ENCODE measurements at places on chromosomes 5 and 9. TPM values are rescaled to one million over a fixed set of nuclear protein-coding genes. Genes with fewer than 3 reads are reported as not detected.
A peak's percentile ranks its signal among the peaks of the same experiment; 100 is the strongest.

GRCh38 chr5:177448244-177448950, 1.8 kb downstream of the PRR7 start:
- DNase-seq: no peak

DNA sequence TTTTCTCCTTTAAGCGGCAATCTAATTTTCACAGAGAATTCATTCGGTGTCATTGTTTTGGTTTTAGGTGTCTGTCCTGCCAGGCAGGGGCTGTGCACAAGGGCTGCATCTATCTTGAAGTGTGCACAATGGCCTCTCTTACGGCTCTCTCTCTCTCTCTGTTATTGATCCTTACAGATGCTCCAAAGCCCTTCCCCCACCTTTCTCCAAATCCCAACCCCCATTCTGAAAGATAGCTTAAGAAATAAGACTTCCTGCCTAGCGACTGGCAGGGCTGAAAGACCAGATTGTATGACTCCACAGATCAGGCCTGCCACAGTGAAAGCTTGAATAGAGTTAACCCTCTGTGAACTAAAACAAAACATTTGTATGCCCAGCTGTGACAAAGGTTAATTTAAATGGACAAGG, 86.5 kb upstream of the NR5A1 start:
- no peak for DNase-seq

PAEP gene
- total RNA-seq: not detected

DMGDH gene
- 3.1 TPM for total RNA-seq

PURA gene
- total RNA-seq: 34.5 TPM

DNA sequence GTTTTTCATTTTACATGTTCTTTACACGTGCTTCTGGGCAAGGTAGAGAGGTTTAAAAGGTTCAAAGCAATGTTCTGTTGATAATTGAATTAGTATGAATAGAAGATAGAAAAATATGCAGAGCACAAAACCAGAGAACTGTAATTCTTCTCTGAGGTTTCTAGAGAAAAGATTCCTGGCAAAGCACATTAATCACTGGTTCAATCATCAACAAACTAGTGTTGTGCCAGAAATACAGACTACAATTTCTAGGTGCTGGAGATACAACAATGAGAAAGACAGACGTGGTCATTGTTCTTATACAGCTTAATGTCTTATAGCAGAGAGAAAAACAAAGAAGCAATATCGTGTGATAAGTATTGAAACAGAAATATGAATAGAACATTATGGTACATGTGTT, 25.5 kb downstream of the MEGF9 start:
- DNase-seq: no peak

DNA sequence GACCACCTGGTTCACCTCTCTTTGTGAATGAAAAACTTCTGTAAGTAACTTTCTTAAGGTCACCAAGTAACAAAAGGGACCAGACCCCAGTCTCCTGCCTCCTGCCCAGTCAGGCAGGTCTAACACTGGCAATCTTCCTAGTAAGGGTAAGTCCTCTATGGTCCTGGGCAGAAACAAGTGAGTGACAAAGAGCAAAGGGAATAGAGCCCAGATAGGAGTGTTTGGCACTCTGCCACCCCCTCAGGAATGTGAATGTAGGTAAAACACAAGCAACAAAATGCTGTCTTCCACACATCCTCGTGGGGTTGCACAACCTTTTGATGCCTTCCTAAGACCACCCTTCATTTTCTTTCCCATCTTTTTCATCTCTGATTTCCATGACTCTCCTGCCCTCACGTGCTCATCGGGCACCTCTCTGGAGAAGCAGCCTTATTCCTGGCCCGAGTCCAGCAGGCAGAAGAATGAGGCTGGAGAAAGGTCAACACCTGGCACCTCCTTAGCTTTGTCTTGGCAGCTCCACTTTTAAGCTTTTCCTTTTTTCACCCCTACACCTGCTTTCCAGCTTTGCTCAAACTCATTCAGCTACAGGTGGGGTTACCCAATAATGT, 90.2 kb upstream of the LHFPL2 start:
- no peak for DNase-seq

DNA sequence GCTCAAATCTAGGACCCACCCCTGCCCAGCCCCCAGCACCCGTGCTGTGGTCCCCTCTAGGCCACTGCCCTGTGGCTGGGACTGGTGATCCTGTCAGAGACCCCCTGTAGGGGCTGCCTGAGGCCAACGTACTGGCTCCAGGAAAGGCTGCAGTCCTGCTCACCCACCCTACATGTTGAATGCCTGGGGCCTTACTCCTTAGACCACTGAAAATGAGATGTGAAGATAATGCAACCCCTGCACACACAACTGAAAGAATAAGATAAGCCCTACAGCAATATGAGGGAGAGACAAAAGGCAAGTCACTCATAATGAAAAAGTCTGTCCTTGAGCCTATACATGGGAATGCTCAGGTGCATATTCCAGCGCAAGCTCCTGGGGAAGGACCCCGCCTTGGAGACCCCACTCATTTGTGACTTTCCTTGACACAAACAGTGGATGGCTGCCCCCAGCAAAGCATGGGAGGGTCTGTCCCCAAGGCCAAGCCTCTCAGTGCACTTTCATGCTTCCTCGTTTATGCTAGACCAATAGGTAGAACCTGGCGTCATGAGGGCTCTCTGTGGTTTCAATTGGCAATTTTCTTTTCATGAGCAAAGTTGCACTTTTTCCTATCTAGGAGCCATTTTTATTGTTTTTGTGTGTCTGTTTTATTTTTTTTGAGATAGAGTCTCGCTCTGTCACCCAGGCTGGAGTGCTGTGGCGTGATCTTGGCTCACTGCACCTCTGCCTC, 12.5 kb upstream of the WNK2 start:
- no peak for DNase-seq

- DNase-seq: no peak
These were observed 687.1 kb downstream of the TLE1 start for GRCh38 chr9:81002242-81002641.

IFNE gene
- total RNA-seq: 1.3 TPM

- peak; percentile 29 for DNase-seq
These were observed 105.5 kb upstream of the PITX1 start for GRCh38 chr5:135139381-135140134.

DNA sequence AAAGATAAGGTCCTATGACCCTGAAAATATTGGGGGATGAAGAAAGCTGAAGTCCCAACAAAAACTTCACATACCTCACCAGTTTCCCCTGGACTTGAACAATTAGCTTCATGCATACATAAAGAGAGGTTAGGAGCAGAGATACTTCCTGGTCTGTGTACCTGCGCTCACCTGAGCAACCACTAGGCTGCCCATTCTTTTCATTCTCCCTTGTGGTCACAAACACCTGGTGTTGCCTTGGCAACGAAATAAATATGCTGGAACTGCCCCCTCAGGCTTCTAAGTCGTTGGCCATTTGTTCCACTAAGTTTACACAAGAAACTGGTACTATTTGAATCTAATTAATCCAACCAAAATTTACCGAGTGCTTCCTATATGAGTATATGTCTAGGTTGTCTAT, 18.1 kb downstream of the OTP start:
- DNase-seq: no peak

DNA sequence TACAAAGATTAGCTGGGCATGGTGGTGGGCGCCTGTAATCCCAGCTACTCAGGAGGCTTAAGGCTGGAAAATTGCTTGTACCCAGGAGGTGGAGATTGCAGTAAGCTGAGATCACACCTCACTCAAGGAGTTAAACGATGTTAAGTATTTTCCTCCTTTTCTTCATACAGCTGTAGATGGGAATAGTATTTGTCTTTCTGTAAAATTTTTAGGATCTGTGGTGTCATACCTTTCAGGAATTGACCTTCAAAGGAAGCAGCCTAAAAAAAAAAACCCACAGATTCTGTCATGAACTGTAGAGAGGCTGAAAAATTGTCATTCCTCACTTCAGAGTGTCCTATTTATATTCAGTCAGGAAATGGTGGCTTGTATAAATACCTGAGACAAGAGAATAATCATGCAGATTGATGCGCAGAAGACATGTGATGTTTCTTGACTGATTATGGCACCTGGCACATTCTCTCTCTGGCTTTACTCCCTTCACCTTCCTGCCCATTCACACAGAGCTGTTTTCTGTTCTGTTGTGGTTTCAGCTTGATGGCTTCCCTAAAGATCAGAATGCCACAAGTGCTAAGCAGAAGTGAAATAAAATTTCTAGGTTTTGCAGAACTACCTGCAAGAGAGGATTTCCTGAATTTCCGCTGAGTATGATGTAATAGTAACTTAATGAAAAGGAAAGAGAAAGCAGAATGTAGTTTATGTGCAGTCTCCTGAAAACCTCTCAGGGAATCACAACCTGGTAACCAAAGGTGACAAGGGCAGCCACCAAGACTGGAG, 3.8 kb downstream of the IFNA1 start:
- DNase-seq: no peak
